ENCODE measurements at places on chromosomes 16 and 17.

- peak; percentile 74 for DNase-seq
Measured at GRCh38 chr17:1515640-1516387, 598 bp downstream of the INPP5K start.

DNA sequence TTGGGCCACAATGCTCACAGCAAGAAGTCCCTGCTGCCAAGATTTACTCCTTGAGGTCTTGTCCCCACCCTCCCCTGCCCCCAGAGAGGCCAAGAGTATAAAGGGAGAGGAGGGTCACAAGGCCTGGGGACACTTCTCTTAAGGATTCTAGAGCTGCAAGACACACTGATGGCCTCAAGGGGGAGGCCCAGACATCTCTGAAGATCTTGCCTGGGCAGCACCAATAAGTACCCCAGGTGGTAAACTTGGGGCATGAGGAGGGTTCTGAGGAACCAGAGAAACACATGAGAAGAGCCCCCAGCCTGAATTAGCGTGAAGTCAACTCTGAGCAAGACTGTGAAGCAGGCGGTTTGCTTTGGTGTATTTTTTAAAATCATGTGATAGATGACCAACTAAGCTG, 26.8 kb upstream of the MTMR4 start:
- peak; percentile 63 for DNase-seq

DNA sequence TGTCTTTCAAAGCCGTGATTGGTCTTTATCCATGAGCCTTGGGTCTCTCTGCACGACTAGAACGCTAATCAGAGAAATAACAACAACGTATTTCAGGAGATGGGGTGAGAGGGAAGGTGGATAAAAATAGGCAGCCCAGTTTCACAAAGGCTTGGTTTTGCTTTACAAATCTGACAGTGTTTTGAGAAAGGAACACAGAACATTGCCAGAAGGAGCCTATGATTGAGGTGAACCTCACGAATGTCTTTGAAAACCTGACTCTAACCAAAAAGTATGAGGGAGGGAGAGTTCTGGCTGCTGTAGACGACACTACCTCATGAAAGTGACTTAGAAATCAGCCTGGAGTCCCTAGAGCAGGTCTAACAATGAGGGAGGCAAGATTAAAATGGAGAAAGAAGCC, 38.0 kb upstream of the NOL11 start:
- no peak for DNase-seq

DNA sequence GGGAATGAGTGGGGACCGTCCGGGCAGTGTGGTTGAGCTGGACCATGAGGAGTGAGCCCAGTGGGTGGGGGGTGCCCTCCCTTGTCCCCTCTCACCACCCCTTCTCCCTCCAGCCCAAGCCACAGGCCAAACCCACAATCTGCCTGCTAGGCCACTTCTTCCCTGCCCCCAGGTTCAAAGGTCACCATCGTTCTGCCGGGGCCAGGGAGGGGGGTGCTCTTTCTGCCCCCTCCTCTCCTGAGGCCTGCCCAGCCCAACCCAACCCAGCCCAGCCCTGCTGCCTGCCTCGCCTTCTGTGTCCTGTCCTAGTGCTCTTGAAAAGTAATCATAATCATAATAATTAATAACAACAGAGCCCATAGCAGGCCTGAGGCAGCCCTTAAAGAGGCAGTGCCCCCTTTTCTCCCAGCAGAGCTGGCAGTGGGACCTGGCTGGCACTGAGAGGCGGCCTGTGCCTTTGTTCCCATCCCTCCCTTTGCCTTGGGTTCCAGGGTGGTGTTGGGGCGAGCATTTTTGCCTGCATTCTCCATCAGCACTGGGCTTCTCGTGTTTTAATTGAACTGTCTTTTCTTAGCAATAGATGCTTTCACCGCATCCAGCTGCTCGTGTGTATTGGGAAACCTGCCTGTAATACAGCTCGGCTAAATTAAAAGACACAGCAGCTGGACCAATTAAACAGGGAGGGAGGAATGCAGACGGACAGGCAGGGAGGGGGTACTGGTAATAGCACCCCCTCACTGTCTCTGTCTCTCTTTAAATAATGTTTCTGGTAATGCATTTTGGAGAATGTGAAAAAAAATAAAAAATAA, 46.8 kb downstream of the SREBF1 start:
- no peak for DNase-seq

DNA sequence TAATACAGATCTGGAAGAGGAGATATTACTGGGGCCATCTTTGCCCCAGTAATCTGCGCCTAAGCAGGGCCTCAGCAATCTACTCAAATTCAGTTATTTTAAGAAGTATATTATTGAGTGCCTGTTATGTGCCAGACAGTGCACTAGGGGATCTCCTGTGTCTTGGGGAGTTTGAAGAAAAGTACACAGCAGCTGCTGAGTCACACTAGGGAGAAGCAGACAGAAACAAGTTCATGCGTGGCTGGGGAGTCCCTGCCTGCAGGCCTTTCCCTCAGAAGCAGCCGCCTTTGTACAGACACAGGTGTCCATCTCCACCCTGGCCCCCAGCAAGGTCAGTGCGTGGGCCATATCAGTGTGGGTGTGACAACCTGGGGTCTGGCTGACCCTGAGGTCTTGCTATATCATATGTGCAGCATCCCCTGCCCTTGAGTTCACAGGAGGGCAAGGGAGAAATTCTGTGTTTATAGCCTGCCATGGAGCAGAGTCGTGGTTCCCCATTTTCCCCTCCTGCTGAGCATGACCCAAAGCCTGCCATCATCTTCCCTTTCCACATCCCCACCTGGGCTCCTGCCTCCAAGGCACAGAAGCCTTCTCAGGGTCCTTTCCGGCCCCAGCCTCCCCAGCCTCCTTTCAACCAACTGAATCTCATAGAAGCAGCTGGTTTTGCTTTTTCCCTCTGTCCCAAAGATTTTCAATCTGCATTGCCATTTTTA, 229.9 kb upstream of the SDK2 start:
- no peak for DNase-seq

GRCh38 chr16:13587181-13587580, 332.8 kb upstream of the ERCC4 start:
- DNase-seq, result no peak

GRCh38 chr16:12228602-12229499, 252.3 kb downstream of the SNX29 start:
- peak; percentile 78 for DNase-seq

- no peak for DNase-seq
Measured at GRCh38 chr17:34091975-34092374, 163.1 kb upstream of the CCL2 start.

DNA sequence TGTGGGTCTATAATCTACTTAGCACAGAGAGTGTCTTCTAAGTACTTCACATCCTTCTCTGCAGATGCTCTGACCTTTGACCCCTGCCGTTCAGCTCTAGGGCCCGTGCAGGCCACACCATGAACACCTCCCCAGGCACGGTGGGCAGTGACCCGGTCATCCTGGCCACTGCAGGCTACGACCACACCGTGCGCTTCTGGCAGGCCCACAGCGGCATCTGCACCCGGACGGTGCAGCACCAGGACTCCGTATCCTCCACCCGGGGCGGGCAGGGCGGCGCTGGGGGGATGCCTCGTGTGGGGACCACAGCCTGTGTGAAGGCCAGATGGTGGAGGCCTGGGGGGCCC, 686 bp downstream of the MLST8 start:
- DNase-seq, result peak; percentile 41

- DNase-seq, result no peak
Measured at GRCh38 chr16:67774457-67774853, 31.9 kb downstream of the RANBP10 start.

DNA sequence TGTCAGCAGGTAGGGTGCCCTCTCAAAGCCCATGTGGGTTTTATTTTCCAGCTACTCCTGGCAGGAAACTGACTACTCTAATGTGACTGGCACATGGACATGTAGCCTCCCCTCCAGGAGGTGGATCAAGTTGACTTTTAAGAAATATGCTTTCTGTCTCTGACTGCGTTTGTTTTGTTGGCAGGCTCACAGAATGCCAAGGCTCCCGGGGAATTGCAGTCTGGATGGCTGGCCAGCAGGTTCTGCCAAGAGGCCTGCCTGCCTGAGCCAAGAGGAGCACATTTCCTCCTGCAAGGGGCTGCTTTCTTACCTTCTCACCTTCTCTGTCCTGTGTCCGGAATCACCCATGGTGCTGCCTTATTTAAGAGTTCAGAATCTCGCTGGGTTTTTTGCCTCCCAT, 217.3 kb upstream of the ERCC4 start:
- DNase-seq, result no peak

DNA sequence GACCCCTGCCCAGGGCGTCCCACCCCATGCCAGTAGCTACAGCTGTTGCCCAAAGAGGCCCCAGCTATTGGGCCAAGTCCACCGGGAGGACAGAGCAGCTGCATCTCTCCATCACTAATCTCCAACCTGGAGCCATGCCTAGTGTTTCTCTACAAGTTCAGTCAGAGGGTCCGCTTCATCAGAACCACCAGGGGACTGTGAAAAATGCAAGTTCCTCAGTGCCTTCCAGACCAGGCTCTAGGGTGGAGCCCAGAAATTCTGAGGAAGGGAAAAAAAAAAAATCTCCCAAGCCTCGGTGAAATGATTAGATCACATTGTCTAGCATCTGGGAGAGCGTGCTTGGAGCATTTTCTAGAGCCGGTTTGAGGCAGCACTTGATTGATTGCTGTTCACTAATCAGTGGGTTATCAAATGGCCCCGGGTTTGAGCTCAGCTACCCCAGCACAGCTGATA, 22.4 kb upstream of the HERPUD1 start:
- DNase-seq, result no peak

DNA sequence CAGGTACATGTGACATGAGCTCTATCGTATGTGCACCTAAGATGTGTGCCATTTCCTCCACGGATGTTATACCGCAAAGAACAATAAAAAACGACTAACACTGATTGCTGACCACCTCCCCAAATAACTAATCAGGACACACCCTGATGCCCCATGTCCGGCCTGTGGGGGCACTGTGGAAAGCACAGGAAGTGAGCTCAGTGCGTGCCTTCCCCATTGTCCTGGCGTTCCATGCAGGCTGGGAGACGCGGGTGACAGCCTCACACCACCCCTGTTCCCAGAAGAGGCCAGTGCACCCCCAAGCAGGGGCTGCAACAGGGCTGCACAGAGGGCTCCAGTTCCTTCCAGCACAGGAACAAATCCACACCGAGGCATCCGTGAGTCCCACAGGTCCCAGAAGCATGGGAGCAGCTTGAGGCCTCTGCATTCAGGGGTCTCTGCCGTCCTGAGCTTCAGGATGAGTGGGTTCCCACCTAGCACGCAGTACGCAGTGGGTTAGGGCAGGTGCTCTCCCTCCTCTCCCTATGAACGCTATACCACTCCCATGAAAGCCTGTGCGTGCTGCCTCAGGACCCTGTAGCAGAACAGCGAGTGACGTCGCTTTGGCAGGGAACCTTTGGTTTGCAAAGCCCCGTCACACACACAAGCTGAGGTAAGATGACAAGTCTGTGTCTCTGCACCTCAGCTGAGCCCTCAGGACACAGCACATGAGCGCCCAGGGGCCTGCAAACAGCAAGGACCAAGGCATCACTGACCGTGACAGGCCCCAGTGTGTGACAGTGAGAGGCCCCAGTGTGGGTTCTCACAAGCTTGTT, 117.7 kb downstream of the ZNF778 start:
- DNase-seq, result no peak

- no peak for DNase-seq
Measured at GRCh38 chr16:66416939-66417700, 10.0 kb upstream of the BEAN1 start.

DNA sequence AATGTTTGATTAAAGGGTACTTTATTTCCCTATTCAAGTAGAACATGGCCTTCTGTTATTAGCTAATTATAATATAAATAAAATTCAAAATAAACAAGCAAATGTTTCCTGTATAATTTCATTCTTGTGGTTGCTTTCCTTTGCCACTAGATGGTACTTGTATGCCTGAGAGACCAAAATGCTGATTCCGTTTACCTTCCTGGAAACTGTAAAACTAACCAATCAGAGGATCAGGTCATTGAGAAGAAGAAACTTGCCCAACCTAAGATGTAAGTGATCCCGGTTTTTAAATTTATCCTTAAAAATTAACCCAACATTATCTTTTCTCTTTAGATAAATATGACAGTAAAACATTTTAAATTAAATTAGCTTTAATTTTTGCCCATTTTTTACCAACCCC, 8.1 kb upstream of the ABCA5 start:
- peak; percentile 44 for DNase-seq

GRCh38 chr17:31515267-31515666, 123.8 kb downstream of the RAB11FIP4 start:
- DNase-seq, result no peak

GRCh38 chr17:76472726-76473125, 5.3 kb downstream of the AANAT start:
- DNase-seq, result no peak

GRCh38 chr17:67549820-67550219, 167.9 kb upstream of the NOL11 start:
- no peak for DNase-seq

GRCh38 chr17:78134899-78135385, 4.4 kb downstream of the TMC8 start:
- DNase-seq, result no peak

- DNase-seq, result peak; percentile 85
Measured at GRCh38 chr16:85461814-85462713, 151.1 kb upstream of the GSE1 start.

DNA sequence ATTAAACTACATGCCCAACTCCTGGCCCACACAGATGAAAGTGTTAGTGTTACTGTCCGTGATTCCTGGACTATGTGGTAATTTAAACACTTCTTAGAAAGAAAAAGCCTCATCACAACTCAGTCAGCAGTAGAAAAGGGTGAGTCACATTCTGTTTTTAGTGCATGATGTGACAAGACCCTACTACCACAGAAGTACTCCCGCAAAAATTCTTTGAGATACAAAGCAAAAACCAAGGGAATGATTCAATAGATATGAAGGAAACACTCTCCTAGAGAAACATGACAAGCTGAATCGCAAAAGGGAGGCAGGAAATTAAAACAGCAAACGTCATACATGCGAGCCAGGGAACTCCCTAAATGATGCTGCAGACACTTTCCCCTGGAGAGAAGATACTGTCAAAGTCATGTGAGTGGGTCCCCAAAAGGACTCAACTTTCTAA, 14.4 kb downstream of the SNN start:
- no peak for DNase-seq

- no peak for DNase-seq
Measured at GRCh38 chr17:78223061-78223460, 8.4 kb upstream of the TMEM235 start.

DNA sequence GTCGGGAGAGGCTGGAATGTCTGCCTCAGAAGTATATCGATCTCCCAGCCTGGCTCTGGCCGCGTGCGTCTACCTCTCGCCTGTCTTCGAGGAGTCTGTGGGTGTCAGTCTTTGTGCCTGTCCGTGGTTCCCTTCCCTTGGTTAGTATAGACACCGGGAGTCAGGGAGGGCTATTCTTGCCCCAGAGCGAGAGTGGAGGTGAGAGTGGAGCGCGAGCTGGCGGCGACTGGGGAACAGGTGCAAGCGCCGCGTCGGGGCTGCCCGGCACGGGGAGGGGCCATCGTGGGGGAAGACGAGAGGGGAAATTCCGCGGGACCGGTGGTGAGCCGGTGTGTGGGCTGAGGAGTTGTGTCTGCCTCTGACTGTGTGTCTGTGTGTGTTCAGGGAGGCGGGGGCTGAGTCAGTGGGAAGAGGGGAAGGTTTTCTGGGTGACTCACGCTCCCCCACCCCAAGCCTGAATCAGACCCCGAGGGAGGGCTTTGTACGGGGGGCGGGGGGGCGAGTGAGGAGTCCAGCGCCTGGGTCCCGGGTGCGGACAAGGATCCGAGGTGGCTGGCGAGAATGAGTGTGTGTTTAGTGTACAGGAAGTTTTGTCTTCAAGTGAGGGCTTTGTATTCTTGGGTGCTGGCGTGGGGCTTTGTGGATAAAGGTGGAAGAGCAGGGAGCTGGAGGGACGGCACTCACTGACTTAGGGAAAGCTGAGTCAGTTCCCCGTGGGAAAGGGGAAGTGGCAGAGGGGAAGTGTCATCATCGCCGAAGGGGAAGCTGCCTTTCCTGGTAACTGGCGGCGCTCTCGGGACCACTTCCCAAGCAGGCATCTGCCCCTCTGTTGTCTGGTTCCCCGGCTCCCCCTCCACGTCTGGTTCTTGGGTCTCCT, 8.6 kb downstream of the KDM6B start:
- DNase-seq, result no peak
